Skin of body (tissue), 3 donors: ENCODE measurements at places on chromosomes 1 and 21. TPM values are rescaled to one million over a fixed set of nuclear protein-coding genes. Genes with fewer than 3 reads are reported as not detected.

Gene RORC
- total RNA-seq: 4.0 TPM

Gene AADACL3
- 6.1 TPM for total RNA-seq

Gene TMEM51
- 3.6 TPM for total RNA-seq

Gene B3GALT2
- 3.3 TPM for total RNA-seq

Gene SPATA46
- not detected for total RNA-seq

Gene OR2AK2
- not detected for total RNA-seq

Gene IPP
- total RNA-seq: 14.4 TPM

Gene OR2T11
- total RNA-seq: not detected

Gene RASSF5
- 9.3 TPM for total RNA-seq

Gene DENND1B
- 13.3 TPM for total RNA-seq

Gene VHLL
- total RNA-seq: not detected

Gene FAM78B
- total RNA-seq: 1.5 TPM

Gene RBM8A
- 82.0 TPM for total RNA-seq

Gene ETV3L
- not detected for total RNA-seq

Gene HSPA6
- total RNA-seq: 8.2 TPM

Gene CTH
- 2.1 TPM for total RNA-seq

Gene CACNA1S
- 5.3 TPM for total RNA-seq

Gene FGR
- 9.6 TPM for total RNA-seq

Gene RHD
- 2.3 TPM for total RNA-seq

Gene LYSMD1
- total RNA-seq: 7.3 TPM

Gene SERINC2
- total RNA-seq: 4.4 TPM

Gene LRRC8B
- 10.3 TPM for total RNA-seq

Gene SLX9
- 10.0 TPM for total RNA-seq

Gene ISG15
- total RNA-seq: 13.7 TPM

Gene EFNA1
- 45.1 TPM for total RNA-seq

Gene DYNLT5
- total RNA-seq: 4.5 TPM

Gene ICOSLG
- total RNA-seq: 3.5 TPM

Gene ANGPTL1
- 104 TPM for total RNA-seq

Gene EXO1
- 5.9 TPM for total RNA-seq

Gene LCE2A
- total RNA-seq: 1.2 TPM

Gene COL24A1
- total RNA-seq: 5.6 TPM

Gene GBP6
- 0.39 TPM for total RNA-seq

Gene ASCL5
- not detected for total RNA-seq

Gene LYPD8
- total RNA-seq: not detected

Gene SERPINC1
- total RNA-seq: not detected

Gene THBS3
- 32.5 TPM for total RNA-seq

Gene CA6
- total RNA-seq: 4.8 TPM

Gene SPRR5
- 1.8 TPM for total RNA-seq

Gene CFAP74
- 0.49 TPM for total RNA-seq

Gene MCOLN3
- total RNA-seq: 1.6 TPM

Gene ENAH
- 51.3 TPM for total RNA-seq

Gene ANKRD45
- total RNA-seq: 0.49 TPM

Gene DUSP12
- 24.6 TPM for total RNA-seq

Gene WNT3A
- total RNA-seq: 0.39 TPM

Gene UBE2J2
- 33.8 TPM for total RNA-seq

Gene CDC42SE1
- total RNA-seq: 59.2 TPM

Gene SH2D1B
- total RNA-seq: not detected

Gene LMO4
- 82.5 TPM for total RNA-seq

Gene GSTM5
- 12.3 TPM for total RNA-seq

Gene MAB21L3
- total RNA-seq: 1.4 TPM
